Lower leg skin (tissue), 4 donors: ENCODE measurements at places on chromosomes 7 and 10. TPM values are rescaled to one million over a fixed set of nuclear protein-coding genes. Genes with fewer than 3 reads are reported as not detected.

DNA sequence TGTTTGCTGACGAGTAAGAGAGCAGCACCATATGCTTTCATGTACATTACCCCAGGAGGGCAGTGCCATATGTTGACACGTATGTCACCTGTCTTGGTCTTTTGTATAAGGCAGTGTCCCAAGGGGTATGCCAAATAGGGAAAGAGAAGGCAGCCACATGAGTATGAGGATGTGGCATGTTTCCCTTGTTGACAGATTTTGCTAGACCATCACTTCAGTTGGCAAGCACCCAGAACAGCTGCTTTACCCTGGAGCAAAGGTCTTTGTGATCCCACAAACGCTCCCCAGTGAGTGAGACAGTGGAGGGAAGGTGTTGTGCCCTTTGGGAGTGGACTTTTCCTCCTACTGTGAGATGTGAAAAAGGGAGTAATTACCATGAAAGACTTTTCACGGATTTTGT, 350.1 kb downstream of the ETV1 start:
- DNase-seq = no peak

DNA sequence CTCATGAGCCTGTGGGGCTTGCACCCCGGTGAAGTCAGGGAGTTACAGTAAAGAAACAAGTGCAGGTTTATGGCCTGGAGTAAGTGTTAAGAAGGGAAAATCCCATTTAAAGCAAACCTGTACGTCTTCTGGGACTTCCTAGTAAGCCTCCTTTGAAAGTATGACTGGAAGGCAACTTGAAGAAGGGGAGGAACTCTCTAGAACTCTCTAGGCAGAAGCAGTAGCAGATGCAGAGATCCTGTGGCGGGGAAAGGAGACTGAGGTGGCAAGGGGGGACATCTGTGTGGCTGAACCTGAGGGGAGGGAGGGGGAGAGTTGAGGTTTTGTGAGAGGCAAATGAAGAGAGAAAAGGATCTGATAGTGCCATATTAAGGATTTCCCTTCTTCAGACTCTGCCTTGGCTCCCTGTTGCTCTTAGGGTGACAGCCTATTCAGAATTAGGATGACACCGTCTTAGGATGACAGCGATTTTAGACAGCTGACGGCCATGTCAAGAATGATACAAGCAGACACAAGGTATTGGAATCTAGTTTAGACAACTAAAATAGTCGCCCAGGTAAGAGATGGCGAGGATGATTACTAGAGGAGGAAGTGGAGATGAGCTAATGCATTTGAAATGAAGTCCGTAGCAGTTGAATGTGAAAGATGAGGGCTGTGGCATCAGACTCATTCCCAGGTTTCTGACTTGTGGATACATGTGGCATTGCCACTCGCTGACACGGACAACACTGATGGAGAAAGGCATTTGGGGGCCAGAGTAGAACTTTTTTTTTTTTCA, 29.0 kb downstream of the CUL1 start:
- DNase-seq = no peak

GRCh38 chr7:13603661-13604060, 385.8 kb downstream of the ETV1 start:
- no peak for DNase-seq

DNA sequence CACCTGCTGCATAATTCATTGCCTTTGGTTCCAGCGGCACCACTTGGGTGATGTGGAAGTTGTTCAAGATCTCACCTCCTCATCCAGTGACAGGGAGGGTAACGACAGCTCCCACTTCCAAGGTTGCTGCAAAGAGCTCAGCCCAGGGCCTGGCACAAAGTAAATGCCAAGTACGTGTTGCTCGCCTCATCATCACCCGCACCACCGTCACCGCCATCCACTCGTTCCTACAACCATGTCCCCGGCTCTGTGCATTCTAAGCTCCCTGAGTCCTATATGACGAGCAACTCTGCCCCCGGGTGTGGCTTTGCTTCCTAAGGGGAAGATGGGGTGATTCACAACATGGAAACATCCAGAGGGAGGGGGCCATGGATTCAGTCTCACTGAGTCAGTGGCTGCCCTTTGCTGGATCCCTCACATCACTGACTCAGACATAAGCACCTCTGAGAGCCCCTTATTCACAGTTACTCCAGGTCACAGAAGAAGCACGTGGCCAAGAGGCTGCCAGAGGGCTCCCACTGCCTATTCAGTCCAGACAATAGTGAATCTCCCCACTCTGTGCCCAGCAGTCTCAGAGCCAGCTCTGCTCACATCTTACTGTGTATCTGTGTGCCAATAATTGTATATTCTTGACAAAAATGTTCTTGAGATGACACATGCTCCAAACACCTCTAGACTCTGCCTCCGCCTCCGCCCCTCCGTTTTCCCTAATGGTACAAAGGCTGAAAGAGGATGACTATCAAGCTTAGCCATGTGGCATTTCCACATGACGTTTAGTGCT, 159.1 kb downstream of the GFRA1 start:
- DNase-seq = no peak

DNA sequence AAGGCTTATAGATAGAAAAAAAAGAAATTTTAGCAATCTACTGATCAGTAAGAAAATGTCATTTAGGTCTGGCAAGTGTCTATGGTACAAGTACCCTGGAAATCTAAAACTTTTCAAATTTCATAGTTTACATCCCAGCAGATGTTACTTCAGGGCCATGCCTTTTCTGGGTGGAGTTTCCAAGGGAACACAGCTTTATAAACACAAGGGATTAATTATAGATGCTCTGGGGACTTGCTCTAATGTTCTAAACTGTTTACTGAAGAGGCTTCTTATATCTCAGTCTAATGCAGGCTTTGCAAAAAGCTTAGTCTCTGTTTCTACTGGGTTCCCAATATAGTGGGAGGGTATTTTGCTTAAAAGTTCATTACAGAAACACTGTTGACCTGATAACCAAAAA, 3.1 kb downstream of the CD36 start:
- no peak for DNase-seq

GRCh38 chr7:96143495-96144259, 178.2 kb downstream of the SLC25A13 start:
- DNase-seq = no peak

The FGFBP3 gene
- 0.69 TPM for total RNA-seq

The FAM131B gene
- 0.27 TPM for total RNA-seq
